ENCODE measurements at places on chromosomes 7 and 10.

- no peak for DNase-seq
Observed at GRCh38 chr7:25858525-25859411, 293.2 kb upstream of the NFE2L3 start.

DNA sequence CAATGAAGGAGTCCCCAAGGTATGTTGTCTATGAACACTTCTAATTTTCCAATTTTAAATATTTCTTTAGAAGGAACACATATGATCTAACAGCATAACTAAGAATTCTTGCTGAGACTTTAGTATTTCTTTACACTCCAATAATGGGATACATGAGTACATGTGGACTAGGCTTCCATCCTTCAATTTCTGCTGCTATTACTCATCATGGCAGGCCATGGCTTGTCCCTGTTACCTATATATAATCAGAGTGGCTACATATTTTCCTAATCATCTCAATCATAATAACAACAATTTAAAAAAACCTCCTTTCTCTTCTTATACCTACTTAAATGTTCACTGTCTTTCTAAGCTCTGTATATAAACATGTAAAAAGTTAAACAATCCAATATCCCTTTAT, 60.3 kb upstream of the TAC1 start:
- DNase-seq, result no peak

GRCh38 chr7:23529262-23529859, 2.4 kb downstream of the TRA2A start:
- no peak for DNase-seq

GRCh38 chr10:7700577-7701125, 2.5 kb upstream of the ITIH2 start:
- DNase-seq, result no peak

DNA sequence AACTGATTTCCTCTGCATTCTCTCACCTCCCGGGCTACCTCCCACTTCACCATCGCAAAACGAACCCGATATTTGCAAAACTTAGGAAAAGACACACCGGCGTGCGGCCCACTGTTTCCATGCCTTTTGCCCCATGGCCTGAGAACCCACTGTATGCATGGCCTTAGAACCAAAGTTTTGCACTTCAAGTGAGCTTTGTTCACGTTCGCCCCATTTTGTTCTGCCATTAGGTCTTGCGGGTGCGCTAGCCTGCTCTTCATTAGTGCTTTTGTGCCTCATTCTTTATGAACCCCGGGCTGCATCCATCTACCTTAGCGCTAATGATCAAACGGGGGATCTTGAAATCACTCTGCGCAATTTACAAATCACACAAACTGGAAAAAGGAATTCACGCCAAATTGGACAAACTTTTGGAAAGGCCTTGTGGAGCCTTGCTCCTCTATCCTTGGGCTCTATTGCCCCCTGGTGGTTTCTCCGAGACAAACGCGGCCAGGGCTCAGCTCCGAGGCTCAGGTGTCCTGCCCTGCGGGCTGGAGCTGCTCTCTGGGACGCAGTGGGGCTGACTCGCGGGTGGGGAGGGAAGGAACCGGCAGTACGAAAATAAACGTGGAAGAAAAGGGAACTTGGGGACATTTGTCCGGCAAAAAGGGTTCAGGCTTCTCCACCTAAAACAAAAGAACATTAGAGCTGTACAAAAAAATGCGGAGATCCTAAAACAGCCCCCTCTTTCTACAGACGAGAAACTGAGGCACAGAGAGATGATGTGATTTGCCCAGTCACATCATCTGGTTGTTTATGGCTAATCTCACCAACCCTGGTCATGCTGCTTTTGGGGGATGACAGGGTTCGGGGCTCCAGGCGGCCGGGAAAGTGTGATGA, 300.4 kb upstream of the NFE2L3 start:
- DNase-seq, result peak; percentile 55

- DNase-seq, result peak; percentile 17
Observed at GRCh38 chr7:47818796-47819606, 129.3 kb downstream of the PKD1L1 start.

GRCh38 chr10:112313234-112313633, 30.0 kb downstream of the TECTB start:
- DNase-seq, result no peak

- DNase-seq, result no peak
Observed at GRCh38 chr7:134857958-134858357, 78.5 kb downstream of the CALD1 start.

- peak; percentile 59 for DNase-seq
Observed at GRCh38 chr7:30445770-30446169, 32.8 kb downstream of the NOD1 start.

DNA sequence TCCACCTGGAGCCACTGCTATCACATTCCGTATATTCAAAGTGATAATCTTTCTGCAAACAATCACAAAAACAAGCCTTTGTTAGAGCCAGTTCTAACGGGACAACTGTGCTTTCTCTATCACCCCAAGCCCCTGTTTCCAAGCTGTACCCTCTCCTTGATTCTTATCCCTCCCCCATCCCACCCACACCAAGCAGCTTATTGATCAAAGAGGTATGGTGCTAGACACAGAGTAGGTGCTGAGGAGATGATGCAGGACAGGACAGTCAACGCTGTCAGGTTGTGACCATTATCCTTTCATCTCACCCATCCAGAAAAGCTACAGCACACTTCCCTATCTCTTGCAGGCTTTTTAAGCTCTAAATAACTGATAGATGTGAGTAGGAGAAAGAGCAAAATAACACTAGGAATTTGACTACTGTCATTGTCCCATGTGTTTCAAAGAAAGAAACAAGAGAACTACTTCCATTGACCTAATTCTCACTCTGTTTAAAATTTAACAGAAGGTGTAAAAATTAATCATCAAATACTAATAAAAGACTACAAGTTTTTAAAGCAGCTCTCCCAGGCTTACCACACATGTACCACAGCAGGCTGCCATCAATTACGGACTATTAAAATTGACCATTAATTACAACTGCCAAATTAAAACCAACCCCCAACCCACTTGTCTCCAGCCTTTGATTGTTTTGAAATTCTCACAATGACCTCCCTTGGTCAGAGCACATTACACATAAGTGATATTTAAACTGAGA, 94.3 kb downstream of the ELAPOR2 start:
- DNase-seq, result no peak

DNA sequence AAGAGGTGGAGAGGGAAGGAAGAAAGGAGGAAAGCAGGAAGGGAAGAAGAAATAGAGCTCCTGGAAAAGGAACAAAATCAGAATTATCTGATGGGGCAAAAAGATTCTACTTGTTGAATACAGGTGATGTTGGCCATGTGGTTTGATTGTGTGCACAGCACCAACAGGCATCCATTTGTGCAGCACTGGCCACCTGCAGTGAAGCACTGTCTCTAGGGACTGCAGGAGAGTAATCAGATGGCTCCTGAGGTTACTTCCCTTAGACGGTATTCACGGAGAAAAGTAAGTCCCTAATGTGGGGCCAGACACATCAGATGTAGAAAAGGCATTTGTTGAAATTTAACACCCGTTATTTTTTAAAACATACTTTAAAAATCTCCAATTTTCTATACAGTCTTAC, 135.3 kb upstream of the VIPR2 start:
- DNase-seq, result no peak

DNA sequence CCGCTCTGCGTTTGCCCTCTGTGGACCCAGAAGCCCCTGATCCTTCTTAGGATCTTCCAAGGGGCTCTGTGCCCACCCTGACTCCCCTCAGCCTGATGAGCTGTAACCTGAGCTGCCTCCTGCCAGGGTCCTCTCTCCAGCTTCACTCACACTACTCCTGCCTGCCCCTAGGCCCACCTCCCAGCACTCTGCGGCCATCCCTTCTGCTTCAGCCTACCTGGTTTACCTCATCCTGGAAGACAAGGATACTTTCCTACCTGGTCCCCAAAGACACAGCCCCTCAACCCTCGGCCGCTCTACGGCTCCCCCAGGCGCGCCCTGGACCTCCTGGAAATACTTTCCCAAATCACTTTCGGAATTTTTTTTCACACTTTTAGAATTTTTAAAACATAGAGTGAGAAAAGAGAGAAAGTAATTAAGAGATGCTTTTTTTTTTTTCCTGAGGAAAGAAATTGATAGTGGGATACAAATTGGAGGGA, 6.4 kb upstream of the ZNF862 start:
- DNase-seq, result no peak

GRCh38 chr10:34292194-34292565, 522.9 kb downstream of the PARD3 start:
- no peak for DNase-seq

DNA sequence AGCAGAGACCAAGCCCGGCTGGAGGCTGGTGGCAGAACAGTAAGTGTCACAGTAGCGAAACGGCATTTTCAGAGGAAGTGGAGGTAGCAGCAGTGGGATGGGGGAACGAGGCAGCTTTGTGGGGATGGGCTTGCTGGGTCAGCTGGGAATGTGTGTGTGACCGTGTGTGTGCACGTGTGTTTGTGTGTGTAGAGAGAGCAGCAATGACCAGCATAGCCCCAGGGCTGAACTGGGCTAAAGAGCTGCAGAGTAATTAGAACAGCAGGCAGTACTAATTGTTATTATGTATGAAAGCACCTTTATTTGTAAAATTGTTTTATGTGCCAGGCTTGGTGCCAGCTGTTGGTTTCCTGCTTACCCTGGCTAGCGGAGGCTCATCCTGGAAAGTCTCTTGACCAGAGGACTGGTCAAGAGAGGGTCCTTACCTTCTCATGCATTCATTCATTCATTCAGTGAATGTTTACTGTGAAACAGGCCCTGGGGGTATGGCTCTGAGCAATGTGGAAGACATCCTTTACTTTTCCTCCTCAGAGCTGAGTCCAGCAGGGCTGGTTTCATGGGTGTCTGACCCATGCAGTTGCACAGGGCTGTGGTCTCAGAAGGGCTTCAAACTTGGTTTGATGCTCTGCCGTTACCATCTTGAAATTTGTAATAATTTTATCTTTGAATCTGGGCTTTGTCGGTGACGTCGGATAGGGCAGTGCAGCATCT, 184.6 kb downstream of the SEC23IP start:
- no peak for DNase-seq

DNA sequence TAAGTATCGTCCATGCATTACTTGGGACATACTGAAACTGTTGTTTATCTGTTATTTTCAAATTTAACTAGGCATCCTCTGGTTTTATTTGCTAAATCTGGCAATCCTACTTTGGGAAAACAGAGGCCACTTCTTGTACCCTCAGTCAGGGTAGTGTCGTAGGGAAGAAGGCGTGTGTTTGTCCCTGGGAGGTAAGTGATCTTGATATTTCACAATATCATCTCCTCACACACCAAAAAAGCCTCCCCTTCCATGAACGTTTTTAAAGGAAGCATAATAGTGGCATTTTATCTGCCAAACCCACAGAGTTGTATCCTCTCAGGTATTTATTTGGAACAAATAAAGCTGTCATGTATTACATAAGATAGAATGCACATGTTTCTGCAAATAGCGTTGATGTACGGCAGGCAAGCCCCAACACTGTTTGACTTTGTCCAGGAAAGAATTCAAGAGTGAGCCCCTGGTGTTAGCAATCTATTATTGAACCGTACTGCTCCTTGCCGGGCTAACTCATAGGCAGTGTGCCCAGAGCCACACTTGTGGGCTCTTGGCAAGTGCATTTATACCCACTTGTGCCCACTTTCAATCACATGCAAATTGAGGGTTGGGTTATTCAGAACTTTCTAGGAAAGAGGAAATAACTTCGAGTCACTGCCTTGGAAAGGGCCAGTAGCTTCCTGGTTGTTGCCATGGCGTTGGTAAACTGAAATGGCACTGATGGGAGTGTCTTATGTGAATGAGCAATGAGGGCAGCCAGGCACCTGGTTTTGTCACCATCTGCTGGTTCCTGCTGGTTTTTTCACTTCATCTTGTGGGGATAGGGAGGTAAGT, 266.0 kb downstream of the USP6NL start:
- no peak for DNase-seq

- no peak for DNase-seq
Observed at GRCh38 chr10:129140921-129141885, 325.8 kb upstream of the MGMT start.

GRCh38 chr7:114886241-114886640, 35.7 kb upstream of the MDFIC start:
- DNase-seq, result no peak

DNA sequence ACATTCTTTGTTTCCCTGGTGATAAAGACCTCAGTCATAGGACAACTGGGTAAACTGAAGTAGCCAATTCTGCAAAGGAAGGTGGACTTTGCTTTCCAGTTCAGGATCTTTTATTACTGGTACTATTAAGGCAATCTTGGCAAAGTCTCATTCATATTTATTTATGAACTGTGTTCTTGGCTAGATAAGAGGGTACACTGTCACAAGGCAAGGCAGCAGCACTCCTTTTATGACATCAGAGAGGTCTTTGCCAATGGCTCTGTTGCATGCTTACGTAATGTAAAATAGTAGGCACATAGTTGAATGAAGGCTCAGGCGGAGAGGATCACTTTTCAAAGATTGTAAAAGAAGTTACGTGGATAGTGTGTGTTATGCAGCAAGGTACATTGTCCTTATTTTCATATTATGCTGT, 63.7 kb upstream of the PDK4 start:
- no peak for DNase-seq

- DNase-seq, result no peak
Observed at GRCh38 chr7:20013536-20013935, 203.6 kb downstream of the MACC1 start.

DNA sequence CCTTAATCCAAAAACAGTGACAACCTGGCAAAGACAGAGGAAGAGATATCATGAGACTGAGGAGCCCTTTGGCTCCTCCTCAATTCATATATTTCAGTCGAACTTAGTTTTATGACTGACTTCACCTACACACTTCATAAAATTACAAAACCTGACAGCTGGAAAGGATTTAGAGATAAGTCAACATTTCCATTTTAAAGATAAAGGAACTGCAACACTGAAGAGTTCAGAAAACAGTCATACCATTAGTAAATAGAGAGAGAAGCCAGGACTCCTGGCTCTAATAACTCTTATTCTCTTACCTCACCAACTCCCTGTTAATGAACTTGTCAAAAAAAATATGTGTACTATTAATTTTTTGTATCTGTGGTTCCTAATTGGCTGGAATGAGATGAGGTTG, 141.0 kb upstream of the COL1A2 start:
- no peak for DNase-seq

- DNase-seq, result no peak
Observed at GRCh38 chr7:71286336-71286735, 154.4 kb downstream of the GALNT17 start.

- DNase-seq, result no peak
Observed at GRCh38 chr7:125059861-125060456, 130.3 kb upstream of the POT1 start.

DNA sequence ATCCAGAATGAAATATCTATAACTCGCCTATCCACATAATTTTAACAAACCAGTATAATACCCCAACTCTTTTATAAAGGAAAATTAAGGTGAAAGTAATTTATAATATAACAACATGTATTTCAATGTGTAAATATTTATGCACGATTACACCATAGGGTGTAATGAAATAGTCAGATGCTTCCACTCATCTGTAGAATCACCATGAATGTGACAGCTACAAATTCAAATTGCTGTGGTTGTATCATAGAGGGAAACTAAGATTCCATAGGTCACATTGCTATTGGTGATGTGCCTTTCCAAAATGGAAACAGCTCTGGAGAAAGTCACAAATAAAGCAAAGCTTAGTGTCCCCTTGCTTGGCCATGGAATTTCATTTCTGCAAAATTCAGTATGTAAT, 95.7 kb downstream of the CPED1 start:
- DNase-seq, result no peak

GRCh38 chr7:128215281-128215680, 25.8 kb upstream of the LEP start:
- DNase-seq, result no peak

- DNase-seq, result no peak
Observed at GRCh38 chr10:70324339-70324861, 40.6 kb upstream of the NPFFR1 start.

GRCh38 chr7:148348466-148348865, 242.1 kb upstream of the C7orf33 start:
- DNase-seq, result no peak

Data from activated CD4-positive, alpha-beta T cell treated with anti-CD3 and anti-CD28 coated beads, Interleukin-2, amount 50 U/mL, for 1 hour (primary cell).